Vagina (tissue), 2 donors: ENCODE measurements at places on chromosomes 1 and 21.

DNA sequence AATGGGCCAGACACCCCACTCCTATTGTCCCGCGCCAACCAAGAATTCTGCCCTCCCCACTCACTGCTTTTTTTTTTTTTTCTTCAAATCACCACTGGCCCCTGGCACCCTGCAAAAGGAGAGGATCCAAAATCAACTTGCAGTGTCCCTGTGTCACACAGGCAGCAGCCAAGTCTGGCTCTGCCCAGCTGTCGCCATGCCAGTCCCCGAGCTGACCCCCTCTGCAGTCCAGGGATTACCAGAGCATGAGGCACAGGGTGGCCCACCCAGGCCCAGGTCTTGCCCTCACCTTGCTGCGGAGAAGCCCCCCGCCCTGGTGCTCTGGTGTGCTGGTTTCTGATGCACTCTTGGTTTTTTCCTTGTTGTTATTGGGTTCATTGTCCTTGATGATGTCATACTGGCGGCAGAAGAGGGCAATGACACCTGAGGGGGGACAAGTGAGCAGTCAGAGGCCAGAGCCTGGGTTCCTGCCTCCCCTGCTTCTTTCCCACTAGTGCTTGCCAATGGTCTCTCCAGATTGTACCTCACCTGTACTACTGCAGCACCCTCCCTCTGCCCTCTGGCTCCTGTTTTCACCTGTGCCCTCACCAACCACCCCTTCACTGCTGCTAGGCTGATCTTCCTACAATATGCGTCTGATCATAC is 6.2 kb downstream of the FNDC5 start:
- no peak for DNase-seq

DNA sequence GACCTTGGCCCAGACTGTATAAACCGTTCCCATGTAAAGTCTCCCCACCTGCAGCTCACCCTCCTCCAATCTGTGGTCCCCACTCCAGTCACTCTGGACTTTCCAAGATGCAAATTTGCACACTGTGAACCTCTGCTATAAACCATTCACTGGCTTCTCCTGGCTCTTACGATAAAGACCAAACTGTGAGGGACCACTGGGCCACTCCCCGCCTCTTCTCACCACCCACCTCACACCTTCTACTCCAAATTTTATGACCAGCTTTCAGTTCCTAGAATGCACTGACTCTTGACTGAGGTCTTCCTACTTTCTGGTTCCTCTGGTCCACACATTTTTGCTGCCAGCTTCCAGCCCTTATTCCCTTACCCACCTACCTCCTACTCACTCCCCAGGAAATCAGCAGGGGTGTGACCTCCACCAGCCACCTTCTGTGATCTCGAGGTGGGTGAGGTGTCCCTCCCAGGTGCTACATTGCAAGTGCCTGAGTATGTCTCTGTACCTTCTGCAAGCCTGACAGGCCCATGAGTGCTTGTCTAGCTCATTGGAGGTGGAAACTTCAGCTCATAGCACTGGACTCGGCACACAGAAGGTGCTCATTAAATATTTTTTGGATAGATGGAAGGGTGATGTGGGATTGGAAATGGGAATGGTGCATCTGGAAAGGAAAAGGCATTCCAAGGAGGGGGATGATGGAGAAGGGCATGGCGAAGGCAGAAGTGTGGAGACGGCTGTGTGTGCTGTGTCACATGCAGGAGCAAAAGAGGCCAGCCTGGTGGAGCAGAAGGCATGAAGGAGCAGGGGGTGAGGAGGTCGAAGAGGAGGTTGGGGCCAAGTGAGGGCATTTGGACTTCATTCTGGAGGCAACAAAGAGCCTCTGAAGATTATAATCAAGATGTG is 15.6 kb upstream of the CSF1 start:
- no peak for DNase-seq

DNA sequence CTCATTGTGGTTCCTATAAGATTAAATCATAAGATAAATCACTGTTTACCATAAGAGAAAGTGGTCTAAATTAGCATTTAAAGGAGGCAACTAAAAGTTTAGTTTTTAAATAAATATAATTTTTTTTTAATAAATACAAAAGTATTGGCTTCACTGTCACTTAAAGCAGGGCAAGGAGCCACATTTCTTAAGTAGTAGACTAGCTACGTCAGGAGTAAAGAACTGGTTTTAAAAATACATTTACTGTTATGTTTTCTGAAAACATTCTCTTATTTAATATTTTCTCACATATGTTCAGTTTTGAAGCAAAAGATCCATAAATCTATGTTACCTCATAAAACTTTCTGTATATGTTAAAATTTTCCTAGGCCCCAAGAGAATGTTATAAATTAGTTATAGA is 2.2 kb downstream of the ANGPTL1 start:
- DNase-seq = no peak

GRCh38 chr1:222928212-222928611 is 113.4 kb downstream of the DISP1 start:
- no peak for DNase-seq

GRCh38 chr21:45051580-45052434 is 22.6 kb upstream of the ADARB1 start:
- no peak for DNase-seq

GRCh38 chr1:18942340-18942739 is 14.1 kb downstream of the IFFO2 start:
- DNase-seq = no peak

GRCh38 chr1:33686551-33686950 is 177.3 kb upstream of the HMGB4 start:
- no peak for DNase-seq

- no peak for DNase-seq
Observed at GRCh38 chr1:201518071-201518470, 11.1 kb upstream of the CSRP1 start.

DNA sequence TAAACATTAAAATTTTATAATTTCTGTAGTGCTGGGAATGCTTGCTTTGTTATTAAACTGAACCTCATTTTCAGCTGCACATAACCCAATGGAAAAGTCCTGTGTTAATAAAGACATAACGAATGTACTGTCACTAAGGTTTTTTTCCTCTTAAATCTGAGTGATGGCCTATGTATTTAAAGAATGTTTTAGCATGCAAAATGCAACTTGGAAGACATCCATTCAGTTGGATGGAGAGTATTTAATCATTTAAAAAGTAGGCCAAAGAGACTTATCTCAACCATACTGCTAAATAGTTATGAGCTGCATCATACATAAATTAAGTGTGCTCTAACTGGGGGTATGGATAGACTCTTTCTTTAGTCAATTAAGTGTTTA is 48.5 kb downstream of the RWDD3 start:
- DNase-seq = no peak

- DNase-seq = no peak
Observed at GRCh38 chr1:118143121-118143520, 41.9 kb downstream of the SPAG17 start.

DNA sequence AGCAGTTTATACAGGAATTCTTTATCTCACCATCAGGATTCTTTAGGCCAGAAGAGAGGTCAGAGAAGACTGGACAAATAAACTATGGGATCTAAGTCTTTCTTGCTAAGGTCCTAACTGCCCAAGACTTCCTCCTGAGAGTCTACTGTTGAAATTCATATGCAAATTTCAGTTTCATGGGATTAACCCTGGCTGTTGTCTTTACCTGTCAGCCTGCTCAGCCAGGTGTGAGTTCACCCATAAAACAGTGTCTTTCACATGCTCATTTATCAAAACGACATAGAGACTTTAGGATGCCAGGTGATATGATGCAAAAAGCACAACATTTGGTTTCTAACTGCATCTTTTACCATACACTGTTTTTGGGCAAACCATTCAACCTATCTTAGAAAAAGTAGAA is 211.0 kb downstream of the PDE4B start:
- DNase-seq = no peak

GRCh38 chr1:153635872-153636271 is 2.0 kb downstream of the CHTOP start:
- no peak for DNase-seq

DNA sequence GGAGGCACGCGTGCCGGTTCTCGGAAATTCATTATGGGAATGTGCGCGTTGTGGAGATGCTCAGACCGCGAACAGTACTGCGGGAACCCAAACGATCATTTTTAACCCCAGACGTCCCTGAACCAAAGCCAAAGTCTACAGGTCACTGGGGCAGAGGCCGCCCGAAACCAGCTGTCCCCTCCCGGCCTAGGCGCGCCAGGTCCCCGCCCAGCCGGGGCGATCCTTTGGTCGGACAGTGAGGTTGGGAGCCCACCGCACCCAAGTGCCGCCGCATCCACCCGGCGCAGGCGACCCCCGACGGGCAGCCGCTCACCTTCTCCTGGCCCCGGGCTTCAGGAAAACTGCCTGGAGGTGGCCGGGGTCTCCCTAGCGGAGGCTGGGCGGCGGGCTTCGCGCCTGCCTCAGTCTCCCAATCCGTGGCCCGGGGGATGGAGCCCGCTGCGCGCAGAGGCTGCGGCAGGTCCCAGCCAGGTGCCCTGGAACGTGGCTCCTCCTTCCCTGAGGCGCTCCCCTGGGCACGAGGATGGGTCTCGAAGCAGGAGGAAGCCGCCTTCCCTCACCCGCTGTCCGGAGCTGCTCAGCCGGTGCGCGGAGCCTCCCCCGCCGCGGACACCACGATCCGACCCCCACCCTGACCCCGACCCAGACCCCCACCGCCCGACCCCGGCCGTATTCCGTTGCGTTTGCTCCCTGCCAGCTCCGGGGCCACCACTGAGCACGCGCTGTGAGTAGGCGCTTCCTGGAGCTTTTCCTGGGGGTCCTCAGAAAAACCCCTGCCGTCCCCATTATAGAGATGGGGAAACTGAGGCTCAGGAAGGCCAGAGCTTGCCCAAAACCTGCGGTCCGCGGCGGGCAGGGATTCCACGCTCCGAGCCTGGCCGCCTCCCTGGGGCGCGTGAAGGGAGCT is 8.1 kb upstream of the SLX9 start:
- no peak for DNase-seq
